ENCODE measurements at places on chromosomes 11 and 22.

DNA sequence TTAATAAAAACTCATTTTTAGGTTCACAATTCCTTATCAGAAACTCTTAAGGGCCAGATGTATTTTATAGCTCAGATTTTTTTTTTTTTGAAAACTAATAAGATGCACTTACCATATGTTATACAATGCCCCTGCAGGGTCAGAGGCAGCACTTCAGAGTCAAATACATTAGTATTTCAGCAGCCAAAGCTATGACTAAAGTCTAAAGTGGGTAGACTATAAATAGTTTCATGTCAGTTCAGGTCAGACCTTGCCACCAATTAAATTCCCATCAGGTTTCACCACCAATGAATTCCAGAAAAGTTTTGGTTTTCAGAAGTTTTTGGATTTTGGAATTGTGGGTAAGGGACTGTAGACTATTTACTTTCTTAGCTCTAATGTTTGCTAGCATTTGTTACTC, 75.9 kb downstream of the FAM83F start:
- no peak for DNase-seq

DNA sequence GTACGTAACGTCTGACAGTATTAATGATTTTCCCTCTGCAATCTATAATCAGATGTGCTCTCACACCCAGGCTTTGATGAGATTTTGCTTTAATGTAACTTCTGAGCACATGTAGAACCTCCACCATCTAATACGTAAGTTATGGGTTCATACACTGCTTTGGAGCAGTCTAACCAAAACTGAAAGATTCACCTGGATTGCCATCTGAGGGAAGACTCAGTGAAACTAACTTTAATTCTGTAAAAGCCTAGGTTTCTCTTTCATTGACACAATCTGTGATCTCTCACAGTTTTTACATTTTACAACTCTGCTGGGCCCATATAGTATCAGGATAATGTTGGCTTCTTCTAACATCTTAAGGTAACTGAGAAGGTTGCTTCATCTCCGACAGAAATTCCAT, 30.1 kb upstream of the MTNR1B start:
- DNase-seq, result no peak

- DNase-seq, result no peak
These were observed 12.4 kb downstream of the PICK1 start for GRCh38 chr22:38069372-38070249.

- DNase-seq, result no peak
These were observed 96.5 kb downstream of the RRM1 start for GRCh38 chr11:4191031-4191571.

DNA sequence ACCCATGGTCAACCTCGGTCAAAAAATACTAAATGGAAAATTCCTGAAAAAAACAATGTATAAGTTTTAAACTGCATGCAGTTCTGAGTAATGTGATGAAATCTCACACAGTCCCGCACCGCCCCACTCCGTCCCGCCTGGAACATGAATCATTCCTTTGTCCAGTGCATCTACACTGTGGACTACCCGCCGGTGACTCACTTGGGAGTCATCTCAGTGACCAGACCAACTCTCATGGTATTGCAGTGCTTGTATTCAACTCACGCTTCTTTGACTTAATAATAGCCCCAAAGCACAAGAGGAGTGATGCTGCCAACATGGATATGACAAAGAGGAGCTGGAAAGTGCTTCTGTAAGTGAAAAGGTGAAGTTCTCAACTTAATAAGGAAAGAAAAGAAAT, 48.8 kb downstream of the ARHGAP32 start:
- DNase-seq, result no peak

- DNase-seq, result no peak
These were observed 25.1 kb upstream of the LDLRAD3 start for GRCh38 chr11:35918716-35919115.

GRCh38 chr11:64356498-64357411, 2.2 kb upstream of the RPS6KA4 start:
- DNase-seq, result peak; percentile 32

DNA sequence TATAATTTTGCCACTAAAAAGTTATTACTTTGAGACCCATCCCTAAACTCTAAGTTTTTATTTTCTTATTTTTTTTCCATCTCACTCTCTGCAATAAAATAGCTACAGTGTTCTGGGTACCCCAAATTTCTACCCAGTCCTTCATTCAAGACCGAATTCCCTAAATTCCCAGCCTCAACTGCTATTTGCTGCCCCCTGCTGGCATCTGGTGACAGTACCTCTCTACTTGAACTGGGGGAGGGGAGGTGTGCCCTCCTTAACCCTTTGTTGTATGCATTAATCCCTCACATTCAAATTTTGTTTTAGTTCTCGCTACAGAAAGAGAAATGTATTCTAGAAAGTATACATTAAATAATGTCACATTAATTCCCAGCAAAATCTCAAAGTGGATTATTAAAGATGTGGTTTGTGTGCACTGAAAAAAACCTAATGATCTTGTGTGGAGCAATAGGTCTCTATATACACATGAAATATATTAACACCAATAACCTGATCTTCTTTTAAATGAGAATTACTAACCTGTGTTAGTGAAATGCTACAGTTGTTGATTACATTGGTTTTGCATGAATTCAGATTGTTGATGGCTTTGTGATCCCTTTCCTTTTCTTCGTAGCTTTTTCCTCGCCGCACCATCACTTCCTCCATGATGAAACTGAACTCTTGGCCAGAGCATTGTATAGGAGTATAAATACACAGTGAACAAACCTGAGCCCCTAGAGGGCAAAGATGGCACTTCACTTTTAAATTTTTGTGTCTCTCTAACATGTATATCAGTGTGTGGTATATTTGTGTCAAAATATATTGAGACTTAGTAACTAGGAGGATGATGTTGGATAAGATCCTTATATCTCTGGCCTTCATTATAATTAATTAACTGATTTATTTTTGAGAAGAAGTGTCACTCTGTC, 590.0 kb downstream of the METTL15 start:
- DNase-seq, result peak; percentile 3

DNA sequence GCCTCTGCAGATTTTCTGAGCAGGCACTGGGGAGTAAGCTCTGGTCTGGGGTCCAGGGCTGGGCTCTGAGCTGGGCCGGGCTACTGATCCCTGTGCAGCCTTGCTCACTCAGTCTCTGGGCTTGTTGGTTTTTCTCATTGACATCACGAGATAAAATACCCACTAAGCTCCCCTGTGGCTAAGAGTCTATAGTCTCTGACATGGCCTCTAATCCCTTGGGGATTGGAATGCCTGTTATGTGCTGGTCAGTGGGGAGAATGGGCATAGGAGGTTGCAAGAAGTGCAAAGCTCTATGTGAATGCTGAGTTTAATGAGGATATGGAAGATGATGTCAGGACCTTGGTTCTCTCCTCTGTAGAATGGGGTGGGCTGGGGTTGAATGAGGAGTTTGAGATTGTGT, 23.3 kb downstream of the ELF5 start:
- no peak for DNase-seq

DNA sequence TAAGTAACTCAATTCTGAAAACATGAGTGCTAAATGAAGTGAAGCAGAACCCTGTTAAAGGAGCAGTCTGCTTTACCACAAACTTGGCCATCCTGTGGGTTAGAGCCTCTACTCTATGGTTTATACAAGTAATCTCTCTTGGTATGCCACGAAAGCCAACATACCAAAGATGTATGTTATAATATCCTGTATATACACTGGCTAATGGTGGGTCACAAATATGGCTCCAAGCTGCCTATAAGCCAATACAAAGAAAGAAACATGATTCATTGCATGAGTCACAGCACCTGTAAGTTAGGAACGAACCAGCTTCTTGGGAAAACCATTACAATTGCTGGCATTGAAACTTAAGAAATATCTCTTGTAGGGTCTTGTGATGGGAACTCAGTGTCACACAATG, 16.1 kb downstream of the XRRA1 start:
- no peak for DNase-seq

DNA sequence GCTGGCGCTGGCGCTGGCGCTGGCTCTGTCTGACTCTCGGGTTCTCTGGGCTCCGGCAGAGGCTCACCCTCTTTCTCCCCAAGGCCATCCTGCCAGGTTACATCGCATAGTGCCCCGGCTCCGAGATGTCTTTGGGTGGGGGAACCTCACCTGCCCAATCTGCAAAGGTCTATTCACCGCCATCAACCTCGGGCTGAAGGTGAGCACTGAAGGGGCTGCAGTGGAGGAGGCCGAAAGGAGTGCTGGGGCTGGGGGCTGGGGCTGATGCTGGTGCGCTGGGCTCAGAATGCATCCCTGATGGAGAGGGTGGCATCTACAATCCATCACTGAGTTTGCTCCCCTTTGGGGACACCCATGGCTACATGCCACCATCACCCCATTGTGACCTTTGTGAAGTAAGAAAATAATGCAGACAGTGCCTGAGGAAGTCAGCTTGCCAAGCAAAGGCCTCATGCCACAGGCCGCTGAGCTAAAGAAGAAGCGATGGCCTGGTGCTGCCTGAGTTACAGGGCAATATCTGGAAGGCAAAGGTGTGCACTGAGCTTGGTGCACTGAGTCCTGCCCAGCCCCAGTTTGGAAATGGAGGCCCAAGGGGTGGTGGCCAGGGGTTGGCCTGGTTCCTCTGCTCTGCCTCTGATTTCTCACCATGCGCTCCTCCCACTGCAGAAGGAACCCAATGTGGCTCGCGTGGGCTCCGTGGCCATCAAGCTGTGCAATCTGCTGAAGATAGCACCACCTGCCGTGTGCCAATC, 620 bp downstream of the SMPD1 start:
- no peak for DNase-seq

DNA sequence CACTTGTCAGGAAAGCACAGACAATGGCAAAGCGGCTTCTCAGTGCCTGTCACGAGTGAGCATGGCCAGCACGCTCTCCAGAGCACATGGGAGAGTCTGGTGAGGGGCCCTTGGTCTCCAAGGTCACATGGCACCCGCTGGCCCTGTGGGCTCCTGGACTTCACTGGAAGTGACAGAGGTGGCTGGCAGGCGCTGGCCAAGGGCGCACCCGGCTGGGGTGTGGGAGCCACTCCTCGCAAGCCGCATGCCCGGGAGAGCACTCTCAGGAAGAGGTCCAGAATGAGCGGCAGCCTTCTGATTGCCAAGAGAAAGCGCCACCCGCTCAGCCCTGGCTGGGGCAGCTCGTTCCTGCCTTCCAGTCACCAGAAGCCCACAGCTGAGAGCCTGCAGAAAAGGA, 17.1 kb upstream of the MOB2 start:
- no peak for DNase-seq

DNA sequence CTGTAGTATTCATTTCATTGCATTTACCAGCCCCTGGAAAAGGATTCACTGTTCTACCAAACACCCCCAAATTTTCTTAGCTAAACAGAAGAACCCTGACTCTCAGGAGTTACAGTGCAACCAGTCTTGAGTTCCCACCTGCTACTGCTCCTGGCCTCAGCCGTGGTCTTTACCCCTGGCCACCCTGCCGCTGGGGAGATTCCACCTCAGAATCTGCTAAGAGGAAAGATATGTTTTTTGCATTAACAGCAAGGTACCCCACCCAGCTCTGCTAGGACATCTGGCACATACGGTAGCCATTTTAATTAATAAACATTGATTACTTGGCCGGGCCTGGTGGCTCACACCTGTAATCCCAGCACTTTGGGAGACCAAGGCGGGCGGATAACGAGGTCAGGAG, 9.0 kb downstream of the JAML start:
- DNase-seq, result no peak

DNA sequence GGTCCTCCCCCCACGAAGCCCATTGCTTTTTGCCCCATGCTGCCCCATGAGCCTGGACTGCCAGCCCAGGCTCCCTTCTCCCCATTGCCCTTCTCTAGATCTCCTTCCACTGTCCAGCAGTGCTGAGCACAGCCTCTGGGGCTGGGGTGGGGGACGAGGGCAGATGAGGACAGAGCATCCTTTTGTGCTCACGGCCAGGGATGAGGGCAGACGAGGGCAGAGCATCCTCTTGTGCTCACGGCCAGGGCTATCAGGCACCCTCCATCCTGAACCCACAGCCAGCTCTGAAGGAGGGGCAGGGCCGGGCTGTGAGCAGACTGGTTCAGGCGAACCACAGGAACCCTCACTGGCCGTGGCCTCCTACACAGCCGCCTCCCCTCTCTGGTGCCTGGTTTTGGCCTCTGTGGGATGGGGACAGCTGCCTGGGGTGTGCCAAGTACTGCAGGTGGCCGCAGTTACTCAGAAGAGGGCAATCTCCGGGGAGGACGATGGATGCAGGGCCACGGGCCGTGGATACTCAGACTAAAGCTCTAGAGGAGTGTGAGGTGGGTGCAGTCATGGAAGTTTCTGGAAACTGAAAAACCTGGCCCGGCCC, 1258.8 kb downstream of the BRD1 start:
- DNase-seq, result no peak

- no peak for DNase-seq
These were observed 3.7 kb upstream of the SIK2 start for GRCh38 chr11:111598559-111598958.

- no peak for DNase-seq
These were observed 13.6 kb upstream of the CDC42EP1 start for GRCh38 chr22:37546437-37547250.

- DNase-seq, result no peak
These were observed 36.1 kb upstream of the CLPB start for GRCh38 chr11:72470386-72470785.

DNA sequence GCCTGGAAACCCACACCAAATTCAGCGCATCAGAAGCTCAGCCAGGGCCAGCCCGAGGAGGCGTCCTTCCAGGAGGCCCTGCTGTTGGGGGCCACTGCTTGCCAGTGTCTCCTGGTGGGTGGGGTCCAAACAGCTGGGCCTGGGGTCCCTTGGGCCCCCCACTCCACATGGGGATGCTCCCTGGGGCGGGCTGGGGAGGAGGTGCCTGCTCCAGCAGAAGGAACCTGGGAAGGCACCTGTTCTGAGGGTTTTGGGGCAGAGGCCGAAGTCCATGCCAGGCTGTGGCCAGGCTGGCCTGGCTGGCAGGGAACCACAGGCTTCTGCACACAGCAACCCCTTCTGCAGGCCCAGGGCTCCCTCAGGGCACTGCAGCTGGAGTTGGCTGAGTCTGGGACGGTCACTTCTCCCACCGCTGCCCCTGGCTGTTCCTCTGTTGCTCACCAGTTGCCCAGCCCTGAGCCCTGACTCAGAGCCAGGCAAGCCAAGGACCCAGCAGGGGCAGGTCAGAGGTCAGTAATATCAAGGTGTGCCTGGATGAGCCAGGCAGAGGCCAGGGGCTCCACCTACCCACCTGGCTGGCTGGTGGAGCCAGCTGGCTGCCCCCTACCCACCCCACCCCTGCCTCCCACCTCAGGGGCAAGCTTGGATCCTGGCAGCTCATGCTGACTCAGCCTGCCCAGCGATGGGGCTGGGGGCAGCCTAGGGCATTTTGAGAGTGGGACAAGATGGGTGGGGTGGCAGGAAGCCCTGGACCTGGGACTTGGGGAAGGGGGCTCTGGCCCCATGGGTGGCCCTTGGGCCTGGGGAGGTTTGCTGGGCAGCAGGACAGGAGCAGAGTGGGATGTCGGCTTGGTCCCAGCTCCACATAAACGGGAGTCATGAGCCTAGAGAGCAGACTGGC, 12.0 kb upstream of the PHLDA2 start:
- no peak for DNase-seq

- no peak for DNase-seq
These were observed 15.3 kb upstream of the RAB30 start for GRCh38 chr11:83087035-83087434.

GRCh38 chr11:94272738-94273313, 31.6 kb upstream of the IZUMO1R start:
- DNase-seq, result no peak

DNA sequence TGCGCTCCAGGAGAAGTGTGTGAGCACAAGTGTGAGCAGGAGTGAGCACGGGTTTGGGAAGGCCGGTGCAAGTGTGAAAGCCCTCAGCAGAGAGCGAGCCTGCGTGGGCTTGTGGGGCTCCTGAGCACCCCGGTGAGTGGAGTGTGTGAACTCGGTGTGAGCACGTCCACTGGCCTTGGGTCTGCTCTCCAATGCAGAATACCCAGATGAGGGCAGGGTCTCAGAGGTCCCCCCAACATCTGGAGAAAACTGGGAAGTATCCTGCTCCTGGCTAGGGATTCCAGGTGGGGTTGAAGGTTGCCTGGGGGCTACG, 1.2 kb downstream of the ESRRA start:
- DNase-seq, result no peak
